Substantia nigra (tissue), 51 donors: ENCODE measurements at places on chromosomes 3 and 15.

GRCh38 chr15:41006479-41006878 is 53.2 kb downstream of the CHAC1 start:
- DNase-seq = no peak

DNA sequence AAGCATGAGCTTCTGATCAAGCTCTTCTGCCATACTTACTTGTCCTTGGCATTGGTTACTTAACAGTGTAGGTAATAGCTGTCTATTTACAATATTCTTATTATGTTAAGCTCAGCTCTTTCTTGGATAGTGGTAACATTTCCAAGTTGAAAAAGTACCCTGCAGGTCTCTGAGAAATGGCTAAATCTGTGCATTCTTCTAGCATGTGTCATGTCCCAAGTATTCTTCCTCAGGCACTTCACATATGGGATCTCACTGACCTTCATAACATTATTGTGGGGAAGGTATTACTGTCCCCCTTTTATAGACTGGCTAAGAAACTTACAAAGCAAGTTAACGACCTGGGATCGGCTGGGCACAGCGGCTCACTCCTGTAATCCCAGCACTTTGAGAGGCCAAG is 236.1 kb downstream of the RORA start:
- DNase-seq = no peak

DNA sequence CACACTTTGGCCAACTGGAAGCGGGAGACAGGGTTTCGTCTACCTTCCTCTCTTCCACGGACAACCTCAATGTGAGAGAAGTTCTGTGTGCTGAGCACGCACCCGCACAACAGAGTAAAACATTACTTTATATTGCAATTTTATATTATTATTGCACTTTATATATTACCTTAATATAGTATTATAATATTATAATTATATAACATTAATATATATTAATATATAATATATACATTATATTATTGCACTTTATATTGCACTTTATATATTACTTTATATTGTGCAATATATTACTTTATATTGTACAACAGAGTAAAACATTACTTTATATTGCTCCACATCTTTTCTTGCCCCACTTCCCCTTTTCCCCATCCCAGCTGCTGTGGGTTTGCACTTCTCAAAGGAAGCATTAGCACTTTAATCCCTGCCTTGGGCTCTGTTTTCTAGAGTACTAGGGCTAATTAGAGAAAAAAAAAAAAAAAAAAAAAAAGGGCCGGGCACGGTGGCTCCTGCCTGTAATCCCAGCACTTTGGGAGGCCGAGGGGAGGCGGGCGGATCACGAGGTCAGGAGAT is 76.4 kb upstream of the SLC4A7 start:
- no peak for DNase-seq

GRCh38 chr15:65767895-65768294 is 24.2 kb downstream of the DENND4A start:
- DNase-seq = no peak

- no peak for DNase-seq
These were observed 348.5 kb upstream of the PROK2 start for GRCh38 chr3:72133329-72134011.

GRCh38 chr3:101845425-101845824 is 3.9 kb upstream of the NFKBIZ start:
- DNase-seq = no peak

DNA sequence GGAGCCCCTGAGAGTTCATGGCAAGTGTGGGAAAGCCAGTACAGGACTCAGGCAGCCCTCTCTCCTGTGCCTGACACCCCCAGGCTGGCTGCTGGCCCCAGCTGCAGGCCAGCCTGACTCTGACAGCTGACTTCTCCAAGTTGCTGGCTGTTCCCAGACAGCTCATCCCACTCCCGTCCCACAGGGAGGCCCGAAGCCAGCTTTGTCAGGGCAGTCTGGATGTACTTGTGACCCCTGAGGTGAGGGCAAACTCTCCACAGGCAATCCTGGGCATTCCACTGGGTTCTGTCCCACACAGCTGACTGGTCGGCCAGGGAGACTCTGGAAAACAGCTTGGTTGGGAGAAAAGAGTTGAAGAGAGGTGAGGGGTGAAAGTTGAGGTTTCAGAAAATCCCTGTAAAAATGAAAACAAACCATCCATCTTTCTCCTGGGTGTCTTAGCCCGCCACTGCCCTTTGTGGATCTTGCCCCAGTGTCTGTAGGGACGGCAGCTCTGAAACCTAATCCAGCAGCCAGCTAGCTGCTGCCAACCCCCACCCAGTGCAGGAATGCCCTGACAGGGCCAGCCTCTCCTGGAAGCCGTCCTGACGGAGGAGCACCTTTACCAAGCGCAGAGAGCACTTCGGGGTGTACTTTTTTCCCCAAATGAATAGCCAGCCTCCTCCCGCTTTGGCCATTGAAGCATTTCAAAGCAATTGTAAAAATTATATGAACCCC is 87.9 kb downstream of the DNAJB8 start:
- DNase-seq = no peak

GRCh38 chr3:37603722-37604121 is 258.0 kb upstream of the CTDSPL start:
- DNase-seq = no peak

- peak; percentile 4 for DNase-seq
These were observed 2.2 kb downstream of the CHRNB4 start for GRCh38 chr15:78638658-78639314.
